ENCODE measurements at places on chromosomes 2 and 18. TPM values are rescaled to one million over a fixed set of nuclear protein-coding genes. Genes with fewer than 3 reads are reported as not detected.
A peak's percentile ranks its signal among the peaks of the same experiment; 100 is the strongest.

The DSG4 gene
- not detected for total RNA-seq

DNA sequence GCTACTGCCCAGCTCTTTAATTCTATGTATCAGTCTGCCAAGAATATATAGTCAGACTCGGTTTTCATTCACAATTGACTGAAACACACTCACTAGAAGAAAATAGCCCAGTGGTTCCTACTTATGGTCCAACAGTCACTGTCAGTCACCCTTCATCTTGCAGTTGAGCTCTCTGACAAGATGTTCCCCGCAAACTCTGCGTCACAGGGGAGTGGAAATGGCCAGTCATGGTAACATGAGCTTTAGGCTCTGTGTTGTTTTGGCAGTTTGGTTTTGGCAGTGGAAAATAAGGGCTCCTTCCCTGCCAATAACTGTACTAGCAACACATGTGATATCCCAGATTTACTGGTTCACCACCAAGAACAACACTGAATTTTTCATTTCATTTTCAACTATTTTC lies 122.5 kb downstream of the PRPF40A start:
- peak; percentile 83 for ATAC-seq

- no peak for ATAC-seq
Observed at GRCh38 chr2:28594000-28594331, 98.1 kb downstream of the PLB1 start.

- no peak for ATAC-seq
Observed at GRCh38 chr2:19207452-19207851, 151.0 kb downstream of the OSR1 start.

DNA sequence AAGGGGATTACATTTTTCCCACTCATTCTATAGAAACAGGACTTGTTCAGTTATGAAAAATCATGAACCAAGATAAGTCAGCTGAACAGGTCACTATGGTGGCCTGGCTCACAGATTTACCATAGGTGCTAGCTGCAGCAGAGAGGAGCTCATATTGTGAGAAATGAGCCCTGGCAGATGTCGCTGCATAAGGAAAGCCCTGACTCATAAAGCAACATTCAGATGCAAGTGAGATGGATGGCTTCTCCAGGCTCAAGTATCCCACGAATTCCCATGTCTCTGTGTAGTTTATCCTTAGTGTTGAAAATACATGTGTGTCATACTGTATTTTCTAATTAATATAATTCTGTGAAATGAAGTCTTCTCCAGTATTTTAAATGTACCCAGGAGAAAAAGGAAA lies 115.0 kb upstream of the LHCGR start:
- no peak for ATAC-seq

- no peak for ATAC-seq
Observed at GRCh38 chr2:89845532-89845931, 1154.1 kb downstream of the RPIA start.

Measured in gastroesophageal sphincter (tissue), 4 donors.